Esophagus muscularis mucosa (tissue), 4 donors: ENCODE measurements at places on chromosomes 13 and 19. TPM values are rescaled to one million over a fixed set of nuclear protein-coding genes. Genes with fewer than 3 reads are reported as not detected.
A peak's percentile ranks its signal among the peaks of the same experiment; 100 is the strongest.

- H3K4me3 ChIP-seq, result peak overlapping the region; percentile 63
- H3K27me3 ChIP-seq, result no peaks in the 10 kb centered on the region
- no peaks in the 10 kb centered on the region for H3K36me3 ChIP-seq
- peaks cover 20% of the 10 kb centered on the region for H3K4me1 ChIP-seq
- DNase-seq, result no peak
- H3K27ac ChIP-seq, result peak overlapping the region; percentile 78
Measured at GRCh38 chr19:40055049-40055448, 982 bp downstream of the ZNF780B start.

GRCh38 chr19:56124578-56124977 is 3.5 kb upstream of the ZNF787 start:
- H3K4me3 ChIP-seq, result no peak overlapping the region
- H3K36me3 ChIP-seq, result no peaks in the 10 kb centered on the region
- DNase-seq, result no peak
- no peaks in the 10 kb centered on the region for H3K27me3 ChIP-seq
- H3K4me1 ChIP-seq, result peaks cover 18% of the 10 kb centered on the region

- no peak for DNase-seq
- peaks cover 3% of the 10 kb centered on the region for H3K4me1 ChIP-seq
- no peaks in the 10 kb centered on the region for H3K36me3 ChIP-seq
- peaks cover 3% of the 10 kb centered on the region for H3K27me3 ChIP-seq
Measured at GRCh38 chr13:106906426-106906996, 338.6 kb upstream of the ARGLU1 start.

- no peak for DNase-seq
- no peaks in the 10 kb centered on the region for H3K36me3 ChIP-seq
- no peak overlapping the region for H3K27ac ChIP-seq
- no peaks in the 10 kb centered on the region for H3K4me1 ChIP-seq
- H3K27me3 ChIP-seq, result no peaks in the 10 kb centered on the region
Measured at GRCh38 chr13:80591976-80592740, 251.2 kb upstream of the SPRY2 start.

DNA sequence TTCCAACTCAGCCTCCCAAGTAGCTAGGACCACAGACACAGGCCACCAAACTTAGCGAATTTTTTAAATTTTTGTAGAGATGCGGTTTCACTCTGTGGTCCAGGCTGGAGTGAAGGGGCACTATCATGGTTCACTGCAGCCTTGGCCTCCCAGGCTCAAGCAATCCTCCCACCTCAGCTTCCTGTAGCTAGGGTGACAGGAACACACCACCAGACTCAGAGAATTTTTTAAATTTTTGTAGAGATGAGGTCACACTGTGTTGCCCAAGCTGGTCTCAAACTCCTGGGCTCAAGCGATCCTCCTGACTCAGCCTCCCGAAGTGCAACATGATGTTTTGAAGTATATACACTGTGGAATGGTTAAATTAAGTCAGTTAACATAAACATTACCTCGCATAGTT is 263.6 kb downstream of the OXGR1 start:
- H3K4me1 ChIP-seq, result no peaks in the 10 kb centered on the region
- no peak for DNase-seq
- no peaks in the 10 kb centered on the region for H3K36me3 ChIP-seq
- no peak overlapping the region for H3K27ac ChIP-seq
- H3K27me3 ChIP-seq, result no peaks in the 10 kb centered on the region
- H3K4me3 ChIP-seq, result no peak overlapping the region

DNA sequence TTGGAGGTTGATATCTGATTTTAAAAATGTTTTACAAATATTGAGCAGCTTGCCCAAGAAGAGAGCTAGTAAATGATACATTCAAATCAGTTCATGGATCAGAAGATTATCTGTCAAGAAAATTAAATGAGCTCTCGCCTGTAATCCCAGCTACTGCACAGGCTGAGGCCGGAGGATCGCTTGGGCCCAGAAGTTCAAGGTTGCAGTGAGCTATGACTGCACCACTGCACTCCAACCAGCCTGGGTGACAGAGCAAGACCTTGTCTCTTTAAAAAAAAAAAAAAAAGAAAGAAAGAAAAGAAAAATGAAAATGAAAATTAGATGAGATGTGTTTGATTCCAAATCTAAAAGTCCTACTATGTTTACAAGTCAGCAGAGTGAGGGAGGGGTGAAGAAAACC is 2.4 kb downstream of the SPART start:
- no peaks in the 10 kb centered on the region for H3K36me3 ChIP-seq
- H3K4me3 ChIP-seq, result peak overlapping the region; percentile 85
- peaks cover 10% of the 10 kb centered on the region for H3K4me1 ChIP-seq
- DNase-seq, result no peak
- no peak overlapping the region for H3K27ac ChIP-seq

DNA sequence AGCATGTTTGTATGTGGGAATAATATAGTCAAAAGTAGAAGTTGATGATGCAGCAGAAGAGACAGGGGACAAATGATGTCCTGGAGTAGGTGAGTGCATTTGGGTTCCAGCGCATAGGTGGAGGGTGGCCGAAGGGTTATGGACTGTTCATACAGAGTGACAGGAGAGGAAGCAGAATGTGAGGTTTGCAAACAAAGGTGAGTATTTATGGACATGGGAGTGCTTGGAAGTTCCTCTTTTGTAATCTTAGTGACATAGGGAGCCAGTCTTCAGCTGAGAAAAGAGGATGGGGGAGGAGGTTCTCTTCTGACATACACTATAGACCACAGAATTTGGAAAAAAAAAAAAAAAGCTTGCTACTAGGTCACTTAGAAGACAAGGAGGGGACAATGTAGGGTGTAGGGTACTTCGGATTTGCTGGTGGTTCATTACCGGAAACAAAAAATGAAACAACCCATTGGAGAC is 331.6 kb downstream of the DLEU7 start:
- peak overlapping the region; percentile 39 for H3K4me3 ChIP-seq
- H3K4me1 ChIP-seq, result peaks cover 22% of the 10 kb centered on the region
- no peaks in the 10 kb centered on the region for H3K36me3 ChIP-seq
- H3K27me3 ChIP-seq, result no peaks in the 10 kb centered on the region
- no peak for DNase-seq

DNA sequence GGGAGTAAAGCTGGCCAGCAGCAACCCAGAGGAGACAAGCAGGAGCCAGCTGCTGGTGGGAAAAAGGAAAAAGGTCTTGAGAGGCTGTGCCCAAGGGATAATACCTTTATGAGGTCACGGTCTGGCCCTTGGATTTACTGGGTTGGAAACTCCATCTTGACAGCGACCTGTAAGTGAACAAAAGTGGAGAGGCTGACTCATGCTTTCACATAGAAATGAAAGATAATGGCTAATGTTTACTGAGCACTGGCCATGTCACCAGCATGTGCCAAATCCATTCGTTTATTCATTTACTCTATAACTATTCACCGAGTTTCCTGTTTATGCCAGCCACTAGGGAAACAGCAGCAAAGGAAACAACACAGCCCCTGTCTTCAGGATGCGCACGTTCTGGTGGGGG is 4.7 kb downstream of the VRK3 start:
- H3K27me3 ChIP-seq, result no peaks in the 10 kb centered on the region
- peaks cover 23% of the 10 kb centered on the region for H3K4me1 ChIP-seq
- no peak for DNase-seq
- H3K36me3 ChIP-seq, result peaks cover 53% of the 10 kb centered on the region
- no peak overlapping the region for H3K4me3 ChIP-seq
- no peak overlapping the region for H3K27ac ChIP-seq

GRCh38 chr13:23579896-23580683 is 9.9 kb downstream of the TNFRSF19 start:
- DNase-seq, result no peak
- peaks cover 3% of the 10 kb centered on the region for H3K27me3 ChIP-seq
- peak overlapping the region; percentile 95 for H3K27ac ChIP-seq
- peaks cover 31% of the 10 kb centered on the region for H3K4me1 ChIP-seq
- peak overlapping the region; percentile 97 for H3K4me3 ChIP-seq
- no peaks in the 10 kb centered on the region for H3K36me3 ChIP-seq

DNA sequence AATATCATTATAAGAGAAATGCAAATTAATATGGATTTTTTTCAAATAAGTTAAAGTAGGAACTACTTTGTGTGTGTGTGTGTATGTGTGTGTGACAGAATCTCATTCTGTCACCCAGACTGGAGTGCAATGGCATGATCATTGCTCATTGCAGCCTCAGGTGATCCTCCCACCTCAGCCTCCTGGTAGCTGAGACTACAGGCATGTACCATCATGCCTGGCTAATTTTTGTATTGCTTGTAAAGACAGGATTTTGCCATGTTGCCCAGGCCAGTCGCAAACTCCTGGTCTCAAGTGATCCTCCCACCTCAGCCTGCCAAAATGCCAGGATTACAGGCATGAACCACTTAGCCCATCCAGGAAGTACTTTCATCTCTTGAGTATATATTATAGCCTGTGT is 3.2 kb upstream of the ERVV-2 start:
- no peak overlapping the region for H3K4me3 ChIP-seq
- H3K27me3 ChIP-seq, result no peaks in the 10 kb centered on the region
- no peaks in the 10 kb centered on the region for H3K4me1 ChIP-seq
- no peaks in the 10 kb centered on the region for H3K36me3 ChIP-seq

GRCh38 chr13:109713681-109714080 is 72.7 kb downstream of the IRS2 start:
- H3K4me3 ChIP-seq, result no peak overlapping the region
- DNase-seq, result no peak
- no peak overlapping the region for H3K27ac ChIP-seq
- no peaks in the 10 kb centered on the region for H3K36me3 ChIP-seq
- no peaks in the 10 kb centered on the region for H3K27me3 ChIP-seq

DNA sequence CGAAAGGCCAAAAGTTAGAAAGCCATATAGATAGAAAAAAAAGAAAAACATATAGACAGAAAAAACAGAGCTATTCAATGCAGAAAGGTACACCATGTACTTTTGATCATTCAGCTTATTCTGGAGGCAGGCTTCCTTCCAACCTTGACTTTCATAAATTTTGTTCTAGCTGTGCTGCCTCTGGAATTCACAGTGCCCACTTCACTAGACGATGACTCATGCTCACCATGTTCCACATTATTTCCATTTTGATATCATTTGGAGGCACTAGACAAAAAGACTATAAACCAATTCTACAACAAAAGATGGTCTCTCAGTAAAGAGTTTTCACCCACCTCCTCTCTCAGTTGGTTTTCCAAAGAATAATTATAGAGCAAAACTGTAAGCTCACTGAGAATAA is 229.0 kb upstream of the IPO5 start:
- no peaks in the 10 kb centered on the region for H3K4me1 ChIP-seq
- DNase-seq, result peak; percentile 19
- no peaks in the 10 kb centered on the region for H3K27me3 ChIP-seq
- no peak overlapping the region for H3K27ac ChIP-seq
- no peak overlapping the region for H3K4me3 ChIP-seq

- peak overlapping the region; percentile 71 for H3K4me3 ChIP-seq
- H3K36me3 ChIP-seq, result no peaks in the 10 kb centered on the region
- H3K27me3 ChIP-seq, result no peaks in the 10 kb centered on the region
Measured at GRCh38 chr19:49151267-49152118, 3.7 kb downstream of the HRC start.

DNA sequence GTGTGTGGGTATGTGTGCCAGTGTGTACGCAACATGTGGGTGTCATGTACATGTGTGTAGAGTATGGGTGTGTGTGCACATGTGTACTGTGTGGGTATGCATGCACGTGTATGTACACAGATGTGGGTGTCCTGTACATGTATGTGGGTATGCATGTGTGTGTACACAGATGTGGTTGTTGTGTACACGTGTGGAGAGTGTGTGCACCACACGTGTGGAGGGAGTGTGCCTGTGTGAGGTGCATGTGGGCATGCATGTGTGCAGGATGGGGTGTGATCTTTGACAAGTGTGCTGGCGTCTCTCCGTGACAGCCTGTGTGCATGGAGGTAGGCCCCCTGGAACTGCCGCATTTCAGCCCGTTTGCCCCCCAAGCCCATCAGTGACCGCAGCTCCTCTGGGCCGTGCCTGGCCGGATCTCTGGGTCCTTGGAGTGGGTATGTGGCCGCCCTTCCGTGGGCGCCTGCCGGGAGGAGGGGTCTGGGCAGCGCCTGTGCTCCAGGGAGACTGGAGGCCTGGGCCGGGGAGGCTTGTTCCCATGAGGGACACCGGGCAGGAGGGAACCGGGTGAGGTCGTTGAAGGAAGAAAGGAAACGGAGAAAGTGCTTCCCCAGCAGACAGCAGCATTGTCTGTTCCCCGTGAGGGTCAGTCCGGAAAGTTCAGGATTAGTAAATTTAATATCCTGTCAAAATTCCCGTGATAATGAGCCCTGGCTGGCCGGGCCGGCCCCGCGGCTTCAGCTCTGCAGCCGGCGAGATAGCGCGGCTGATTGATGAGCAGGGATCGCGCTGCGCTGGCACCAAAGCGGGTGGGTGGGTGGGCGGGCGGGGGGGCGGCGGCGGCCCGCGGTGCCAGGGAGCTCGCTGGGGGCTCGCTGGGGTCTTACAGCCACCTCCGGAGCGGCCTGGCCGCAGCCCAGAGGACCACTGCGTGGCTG is 91.1 kb upstream of the SOX1 start:
- no peak for DNase-seq
- peaks cover 12% of the 10 kb centered on the region for H3K27me3 ChIP-seq
- peaks cover 21% of the 10 kb centered on the region for H3K4me1 ChIP-seq
- no peak overlapping the region for H3K27ac ChIP-seq
- H3K36me3 ChIP-seq, result no peaks in the 10 kb centered on the region

Gene LHB
- total RNA-seq, result not detected

Gene TINCR
- total RNA-seq, result 2.9 TPM

Gene RNF225
- total RNA-seq, result not detected

Gene SDHAF1
- 45.4 TPM for total RNA-seq

Gene LIM2
- not detected for total RNA-seq

Gene EDNRB
- total RNA-seq, result 55.3 TPM

Gene PEAK3
- 1.7 TPM for total RNA-seq

Gene GIPR
- not detected for total RNA-seq
